ENCODE measurements at places on chromosomes 5 and 9.

DNA sequence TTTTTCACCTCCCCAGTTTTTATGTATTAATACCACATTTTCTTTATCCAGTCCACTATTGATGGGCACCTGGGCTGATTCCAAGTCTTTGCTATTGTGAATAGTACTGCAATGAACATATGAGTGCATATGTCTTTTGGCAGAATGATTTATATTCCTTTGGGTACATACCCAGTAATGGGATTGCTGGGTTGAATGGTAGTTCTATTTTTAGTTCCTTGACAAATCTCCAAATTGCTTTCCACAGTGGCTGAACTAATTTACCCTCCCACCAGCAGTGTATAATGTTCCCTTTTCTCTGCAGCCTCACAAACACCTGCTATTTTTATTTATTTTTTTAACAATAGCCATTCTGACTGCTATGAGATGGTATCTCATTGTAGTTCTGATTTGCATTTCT is 340.2 kb downstream of the ADAMTS6 start:
- no peak for DNase-seq

DNA sequence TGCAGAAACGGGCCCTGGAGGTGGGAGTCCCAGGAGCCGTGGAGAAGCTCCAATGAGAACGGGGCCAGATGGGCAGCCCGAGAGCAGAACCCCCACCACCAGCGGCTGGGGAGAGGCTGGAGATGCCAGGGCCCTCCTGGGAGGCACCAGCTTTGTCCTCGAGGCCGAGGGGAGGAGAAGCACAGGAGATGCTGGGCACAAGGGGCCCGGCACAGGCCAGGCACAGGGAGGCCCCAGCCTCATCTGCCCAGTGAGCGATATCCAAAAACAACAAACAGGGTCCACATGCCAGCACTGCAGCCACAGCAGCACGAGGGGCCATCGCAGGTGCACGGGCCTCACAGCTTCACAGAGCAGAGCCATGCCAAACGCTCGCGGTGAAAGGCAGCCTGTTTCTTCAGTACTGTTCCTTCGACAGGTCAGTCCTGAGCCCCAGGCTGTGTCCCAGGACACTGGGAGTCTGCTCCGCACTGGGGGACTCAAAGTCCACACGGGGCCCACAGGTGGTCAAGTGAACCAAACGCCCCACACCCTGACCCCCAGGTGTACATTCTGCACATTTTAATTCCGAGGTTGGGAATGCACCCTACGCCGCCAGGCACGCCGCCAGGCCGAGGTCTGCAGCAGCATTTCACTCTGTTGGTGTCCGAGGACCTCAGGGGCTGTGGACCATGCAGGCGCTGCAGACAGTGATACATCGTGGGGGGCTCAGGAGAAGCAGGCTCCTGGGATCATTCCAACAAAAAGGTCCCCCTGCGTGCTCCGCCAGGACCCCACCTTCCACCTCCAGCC is 9.5 kb downstream of the LPCAT1 start:
- no peak for DNase-seq

- no peak for DNase-seq
Observed at GRCh38 chr5:80706835-80707447, 52.2 kb upstream of the DHFR start.

DNA sequence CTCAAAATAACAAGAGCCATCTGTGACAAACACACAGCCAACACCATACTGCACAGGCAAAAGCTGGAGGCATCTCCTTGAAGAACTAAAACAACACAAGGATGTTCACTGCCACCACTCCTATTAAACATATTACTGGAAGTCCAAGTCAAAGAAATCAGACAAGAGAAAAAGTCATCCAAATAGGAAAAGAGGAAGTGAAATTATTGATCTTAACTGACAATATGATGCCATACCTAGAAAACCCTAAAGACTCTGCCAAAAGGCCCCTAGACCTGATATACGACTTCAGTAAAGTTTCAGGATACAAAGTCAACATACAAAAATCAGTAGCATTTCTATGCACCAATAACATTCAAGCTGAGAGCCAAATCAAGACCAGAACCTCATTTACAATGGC is 30.0 kb upstream of the MACIR start:
- DNase-seq, result no peak

DNA sequence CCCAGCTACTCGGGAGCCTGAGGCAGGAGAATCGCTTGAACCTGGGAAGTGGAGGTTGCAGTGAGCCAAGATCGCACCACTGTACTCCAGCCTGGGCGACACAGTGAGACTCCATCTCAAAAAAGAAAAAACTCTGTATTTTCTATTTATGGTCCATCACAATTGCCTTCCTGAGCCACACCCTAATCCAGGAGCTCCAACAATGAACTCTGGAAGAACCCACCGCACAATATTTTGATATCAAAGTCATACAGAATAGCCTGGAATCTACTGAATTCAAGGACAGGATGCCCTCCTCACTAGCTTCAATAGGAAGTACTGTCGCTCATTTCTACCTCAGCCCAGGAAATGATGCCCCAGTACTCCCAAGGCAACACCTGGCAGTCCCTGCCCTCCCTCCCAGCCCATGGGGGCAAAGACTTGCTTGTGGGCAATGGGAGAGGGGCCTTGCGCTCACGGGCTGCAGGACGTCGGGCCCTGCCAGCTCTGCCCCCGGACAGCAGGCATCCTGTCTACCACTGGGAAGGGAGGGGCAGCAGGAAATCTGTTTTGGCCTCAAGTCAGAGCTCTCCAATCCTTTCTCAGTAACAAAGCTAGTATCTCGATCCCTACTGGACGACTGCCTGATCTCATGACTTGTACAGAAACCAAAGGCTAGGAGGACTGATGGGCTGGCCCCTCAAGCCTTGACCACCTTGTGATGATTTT is 19.7 kb downstream of the UBAC1 start:
- no peak for DNase-seq

DNA sequence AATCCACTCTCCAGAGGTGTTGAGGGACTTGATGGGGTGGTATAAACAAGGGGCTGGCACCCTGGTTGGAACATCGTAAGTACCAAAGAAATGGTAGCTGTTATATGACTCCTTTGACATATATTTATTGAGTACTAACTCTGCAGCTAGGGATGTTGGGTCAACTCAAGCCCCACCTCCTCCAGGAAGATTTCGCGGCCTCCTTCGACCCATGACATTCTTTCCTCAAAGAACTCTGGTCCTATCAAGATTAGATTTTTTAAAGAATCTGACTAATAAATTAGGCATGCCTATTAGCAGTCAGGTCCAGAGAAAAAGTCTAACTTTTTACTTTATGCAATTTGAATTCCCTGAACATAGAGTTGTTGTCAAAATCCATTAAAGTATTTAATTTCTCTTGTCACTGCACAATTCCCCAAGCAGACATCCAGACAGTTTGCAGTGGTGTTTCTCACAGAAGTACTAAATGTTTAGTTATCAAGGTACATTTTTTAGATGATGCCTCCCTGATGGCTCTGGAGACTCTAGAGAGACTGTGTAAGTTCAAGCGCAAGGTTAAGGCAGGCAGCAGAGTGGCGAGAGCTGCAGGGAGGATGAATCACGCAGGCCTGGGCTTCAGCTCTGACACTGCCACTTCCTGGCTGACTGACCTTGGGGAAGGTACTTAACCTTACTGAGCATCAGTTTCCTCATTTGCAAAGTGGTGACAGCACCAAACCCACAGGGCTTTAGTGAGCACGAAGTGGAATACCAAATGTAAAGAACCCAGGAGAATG is 209.6 kb downstream of the TTLL11 start:
- no peak for DNase-seq

- DNase-seq, result no peak
Observed at GRCh38 chr5:77945874-77946273, 169.7 kb upstream of the TBCA start.

GRCh38 chr5:149433524-149434131 is 54.5 kb upstream of the IL17B start:
- DNase-seq, result no peak

DNA sequence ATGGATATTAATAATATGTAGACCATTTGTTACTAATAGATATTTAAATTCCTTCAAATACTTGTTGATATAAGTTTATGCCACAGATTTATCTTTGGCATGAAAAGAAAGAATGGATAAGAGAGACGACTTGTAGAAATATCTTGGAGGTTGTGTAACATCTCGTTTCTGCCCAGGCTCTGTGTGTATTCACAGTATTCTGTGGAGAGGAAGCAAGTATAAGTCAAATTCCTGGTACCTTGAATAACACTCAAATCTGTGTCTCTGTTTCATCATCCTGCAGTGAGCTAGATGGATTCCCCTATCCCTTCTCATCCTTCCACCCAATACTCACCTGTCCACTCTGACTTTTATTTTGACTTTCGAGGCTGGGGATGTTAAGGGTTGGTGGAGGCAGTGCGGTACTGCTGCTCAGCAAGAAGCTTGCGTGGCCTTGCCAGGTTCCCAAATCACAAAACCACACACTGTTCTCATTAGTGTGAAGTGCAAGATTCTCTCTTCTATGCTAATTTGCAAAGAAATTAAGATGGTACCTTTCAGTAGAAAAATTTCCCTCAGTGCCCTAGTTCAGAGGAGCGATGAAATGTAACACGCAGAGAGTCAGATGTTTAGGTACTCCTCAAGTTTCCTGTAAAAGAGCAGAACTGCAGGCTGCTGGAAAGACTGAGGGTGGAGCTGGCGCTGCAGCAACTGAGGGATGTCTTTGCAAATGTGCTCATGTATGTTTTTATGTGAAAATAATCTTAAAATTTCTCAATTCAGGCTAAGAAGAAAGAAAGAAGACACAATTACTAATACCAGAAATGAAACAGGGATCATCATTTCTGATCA is 42.6 kb upstream of the ANKRD18A start:
- DNase-seq, result no peak

- no peak for DNase-seq
Observed at GRCh38 chr5:52491071-52491787, 296.5 kb upstream of the ITGA1 start.

- DNase-seq, result no peak
Observed at GRCh38 chr5:16453609-16454008, 12.0 kb downstream of the ZNF622 start.

- DNase-seq, result no peak
Observed at GRCh38 chr9:138069731-138070456, 192.3 kb downstream of the CACNA1B start.

- DNase-seq, result no peak
Observed at GRCh38 chr9:127562279-127562796, 49.7 kb upstream of the STXBP1 start.

GRCh38 chr9:97567182-97567893 is 65.8 kb downstream of the TSTD2 start:
- DNase-seq, result no peak

GRCh38 chr9:85630676-85631075 is 111.1 kb downstream of the AGTPBP1 start:
- DNase-seq, result no peak

DNA sequence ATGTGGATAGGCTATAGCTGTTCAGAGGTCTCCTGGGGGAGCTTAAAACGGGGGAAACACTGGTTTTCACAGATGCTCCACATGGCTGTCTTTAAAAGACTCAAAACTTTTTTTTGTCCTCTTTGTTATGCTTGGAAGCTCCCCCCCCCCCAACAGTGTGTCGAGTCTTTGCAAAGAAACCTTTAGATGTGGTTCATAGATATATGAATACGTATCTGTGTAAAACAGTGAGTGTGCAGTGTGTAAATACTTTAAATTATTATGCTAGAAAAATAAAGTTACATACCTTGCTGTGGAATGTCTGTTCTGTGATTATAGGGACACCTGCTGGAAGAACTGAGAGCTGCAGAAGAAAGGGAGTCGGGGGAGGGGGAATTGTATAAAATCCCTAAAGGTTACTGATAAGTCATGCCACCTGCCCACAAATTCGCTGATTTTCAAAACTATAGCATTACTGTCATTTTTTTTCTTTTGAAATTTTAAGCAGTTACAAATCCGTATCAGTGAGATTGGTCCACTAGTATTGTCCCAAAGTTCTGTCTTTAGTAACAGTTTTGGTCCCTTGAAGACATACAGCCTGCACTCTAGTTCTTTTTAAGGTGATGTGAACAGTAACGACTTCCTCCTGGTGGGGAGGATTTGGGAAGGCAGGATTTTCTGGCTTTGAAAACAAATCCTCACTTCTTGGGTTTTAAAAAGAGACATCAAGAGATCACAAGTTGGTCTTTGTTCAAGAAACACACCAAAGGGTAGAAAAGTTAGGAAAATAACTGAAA is 22.9 kb downstream of the RGMB start:
- DNase-seq, result no peak

GRCh38 chr5:141409598-141410306 is 1.9 kb downstream of the PCDHGB6 start:
- DNase-seq, result no peak

DNA sequence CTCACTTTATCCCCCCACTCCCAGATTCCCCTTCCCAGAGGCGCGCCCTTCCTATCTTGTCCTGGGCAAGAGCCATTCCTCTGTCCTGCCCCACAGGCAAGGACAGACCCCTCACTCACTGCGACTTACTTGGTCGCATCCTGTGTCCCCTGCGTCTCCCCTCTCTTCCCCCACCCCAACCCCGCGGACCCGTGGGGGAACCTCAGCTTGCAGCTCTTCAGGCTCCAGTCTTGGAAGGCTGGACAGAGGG is 542 bp downstream of the GGTA1 start:
- no peak for DNase-seq

GRCh38 chr5:39148983-39149534 is 70.3 kb downstream of the FYB1 start:
- no peak for DNase-seq

DNA sequence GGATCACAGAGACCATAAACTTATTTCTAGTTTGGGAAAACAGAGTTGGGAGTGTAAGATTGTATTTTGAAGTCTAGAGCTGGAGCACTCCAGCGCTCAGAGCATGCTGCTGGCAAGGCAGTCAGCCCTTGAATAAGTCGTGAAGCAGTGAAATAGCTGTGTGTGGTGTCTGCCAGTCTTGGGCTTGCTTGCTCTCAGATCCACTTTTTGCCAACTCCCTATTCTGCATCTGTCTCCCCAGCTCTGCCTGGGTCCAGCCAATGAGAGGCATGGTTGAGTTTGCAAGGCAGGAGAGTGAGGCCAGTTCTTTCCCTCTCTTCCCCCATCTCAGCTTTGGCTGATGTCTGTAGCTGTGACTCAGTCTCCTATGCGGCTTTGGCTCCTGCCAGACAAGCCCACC is 23.3 kb upstream of the RASGRF2 start:
- DNase-seq, result no peak

DNA sequence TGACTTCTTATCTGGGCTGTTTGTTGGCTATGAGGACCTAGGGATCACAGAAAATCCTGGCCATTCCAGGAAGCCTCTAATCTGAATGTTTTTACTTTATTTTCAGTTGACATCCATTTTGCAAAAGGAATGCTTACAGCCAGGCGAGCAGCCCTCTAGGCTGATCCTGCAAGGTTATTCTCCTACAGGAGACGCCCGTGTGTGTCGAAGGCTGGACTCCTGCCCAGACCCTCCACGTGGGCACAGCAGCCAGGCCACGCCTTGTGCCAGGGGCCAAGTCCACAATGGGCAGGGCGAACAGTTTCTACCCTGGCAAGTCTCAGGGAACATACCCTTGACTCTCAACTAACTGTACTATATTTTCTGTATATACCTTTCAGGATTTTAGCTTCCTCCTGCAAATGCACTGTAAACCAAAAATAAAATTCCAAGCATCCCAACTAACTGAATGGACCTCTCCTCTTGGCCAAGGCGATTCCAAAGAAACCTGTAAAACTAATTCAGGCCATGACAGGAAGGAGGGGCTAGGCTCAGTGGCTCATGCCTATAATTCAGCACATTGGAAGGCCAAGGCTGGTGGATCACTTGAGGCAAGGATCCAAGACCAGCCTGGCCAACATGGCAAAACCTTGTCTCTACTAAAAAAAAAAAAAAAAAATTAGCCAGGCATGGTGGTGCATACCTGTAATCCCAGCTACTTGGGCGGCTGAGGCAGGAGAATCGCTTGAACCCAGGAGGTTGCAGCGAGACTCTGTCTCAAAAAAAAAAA is 5.7 kb downstream of the CMBL start:
- no peak for DNase-seq
